ENCODE measurements at places on chromosomes 7 and 10. TPM values are rescaled to one million over a fixed set of nuclear protein-coding genes. Genes with fewer than 3 reads are reported as not detected.

DNA sequence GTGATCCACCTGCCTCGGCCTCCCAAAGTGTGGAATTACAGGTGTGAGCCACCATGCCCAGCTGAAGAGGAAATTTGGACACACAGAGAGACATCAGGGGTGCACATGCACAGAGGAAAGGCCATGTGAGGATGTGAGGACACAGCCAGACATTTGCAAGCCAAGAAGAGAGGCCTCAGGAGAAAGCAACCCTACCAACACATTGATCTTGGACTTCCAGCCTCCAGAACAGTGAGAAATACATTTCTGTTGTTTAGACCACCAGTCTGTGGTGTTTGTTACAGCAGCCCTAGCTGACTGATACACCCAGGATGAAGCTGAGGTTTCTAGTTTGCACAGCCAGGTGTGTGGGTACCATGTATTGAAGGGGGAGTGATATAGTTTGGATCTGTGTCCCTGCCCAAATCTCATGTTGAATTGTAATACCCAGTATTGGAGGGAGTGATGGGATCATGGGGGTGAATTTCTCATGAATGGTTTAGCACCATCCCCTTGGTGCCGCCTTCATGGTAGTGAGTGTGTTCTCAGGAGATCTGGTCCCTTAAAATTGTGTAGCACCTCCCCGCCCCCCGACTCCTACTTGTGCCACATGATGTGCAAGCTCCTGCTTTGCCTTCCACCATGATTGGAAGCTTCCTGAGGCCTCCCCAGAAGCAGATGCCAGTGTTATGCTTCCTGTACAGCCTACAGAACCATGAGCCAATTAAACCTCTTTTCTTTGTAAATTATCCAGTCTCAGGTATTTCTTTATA lies 64.7 kb upstream of the DUSP5 start:
- no peak for DNase-seq

Gene INA
- polyA plus RNA-seq: 0.62 TPM

Gene GSTO2
- 32.7 TPM for polyA plus RNA-seq

Gene CREM
- 49.2 TPM for polyA plus RNA-seq

DNA sequence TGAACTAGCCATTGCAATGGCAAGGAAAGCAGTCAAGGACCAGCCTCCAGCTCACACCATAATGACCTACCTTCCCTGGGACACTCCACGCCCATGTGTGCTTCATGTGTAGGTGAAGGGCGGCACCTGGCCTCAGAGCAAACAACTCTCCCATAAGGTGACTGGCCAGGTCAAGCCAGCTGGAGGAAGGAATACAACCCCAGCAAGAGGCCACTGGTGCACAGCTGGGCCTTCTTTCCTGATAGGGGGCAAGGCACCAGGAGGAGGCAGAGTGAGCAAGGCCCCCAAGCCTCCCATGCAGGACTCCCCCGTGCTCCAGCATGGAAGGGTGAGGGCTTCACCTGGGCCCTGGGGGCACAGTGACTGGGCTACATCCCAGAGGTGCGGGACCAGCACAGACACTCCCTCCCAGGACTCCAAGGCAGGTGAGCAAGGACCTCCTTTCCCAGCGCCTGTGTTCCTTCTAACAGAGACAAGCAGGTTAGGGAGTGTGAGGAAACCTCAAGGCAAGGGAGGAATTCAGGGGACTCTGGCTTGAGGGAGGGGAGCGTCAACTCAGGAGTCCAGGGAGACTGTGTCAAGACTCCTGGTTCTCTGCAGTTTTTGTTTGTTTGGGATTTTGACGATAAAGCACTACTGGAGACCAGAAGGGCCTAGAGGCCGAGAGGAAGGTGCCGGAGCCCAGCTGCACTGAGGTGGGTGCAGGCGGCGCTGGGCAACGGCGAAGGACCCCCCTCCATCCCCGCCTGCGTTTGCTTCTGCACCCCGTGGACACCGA lies 1.7 kb downstream of the PTPRN2 start:
- DNase-seq: no peak

DNA sequence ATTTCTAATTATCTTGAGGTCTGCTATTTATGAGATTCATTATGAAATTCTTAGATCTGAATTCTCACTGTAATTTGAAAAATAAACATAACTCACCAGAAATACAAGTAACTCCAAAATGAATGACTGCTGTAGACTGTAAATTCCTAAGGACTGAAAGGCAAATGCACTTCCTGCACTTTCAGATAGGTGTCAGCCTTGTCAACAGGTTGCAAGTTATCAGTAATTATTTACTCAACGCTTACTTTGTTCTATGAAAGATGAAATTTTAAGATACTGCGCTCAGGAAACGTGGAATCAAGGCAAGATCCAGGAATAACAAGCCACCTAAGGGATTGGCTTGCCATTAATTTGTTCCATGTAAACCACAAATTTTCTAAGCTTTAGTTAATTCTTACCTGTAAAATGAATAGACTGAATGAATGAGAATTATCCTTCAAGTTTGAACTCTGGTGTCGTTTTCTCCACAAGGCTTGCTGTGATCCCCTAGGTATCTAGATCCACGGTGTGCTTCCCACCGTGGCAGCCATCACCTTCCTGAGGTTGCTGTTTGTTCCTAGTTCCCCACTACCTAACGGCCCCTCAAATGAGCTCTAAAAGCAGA lies 12.6 kb downstream of the DHX32 start:
- no peak for DNase-seq
